HCT116 (cell line): ENCODE measurements at places on chromosomes 2 and 18. TPM values are rescaled to one million over a fixed set of nuclear protein-coding genes. Genes with fewer than 3 reads are reported as not detected.

GRCh38 chr2:231425291-231425810, 29.8 kb downstream of the B3GNT7 start:
- H3K4me1 ChIP-seq = no peaks in the 10 kb centered on the region
- DNase-seq = no peak
- H3K4me3 ChIP-seq = no peak overlapping the region
- no peaks in the 10 kb centered on the region for H3K36me3 ChIP-seq

DNA sequence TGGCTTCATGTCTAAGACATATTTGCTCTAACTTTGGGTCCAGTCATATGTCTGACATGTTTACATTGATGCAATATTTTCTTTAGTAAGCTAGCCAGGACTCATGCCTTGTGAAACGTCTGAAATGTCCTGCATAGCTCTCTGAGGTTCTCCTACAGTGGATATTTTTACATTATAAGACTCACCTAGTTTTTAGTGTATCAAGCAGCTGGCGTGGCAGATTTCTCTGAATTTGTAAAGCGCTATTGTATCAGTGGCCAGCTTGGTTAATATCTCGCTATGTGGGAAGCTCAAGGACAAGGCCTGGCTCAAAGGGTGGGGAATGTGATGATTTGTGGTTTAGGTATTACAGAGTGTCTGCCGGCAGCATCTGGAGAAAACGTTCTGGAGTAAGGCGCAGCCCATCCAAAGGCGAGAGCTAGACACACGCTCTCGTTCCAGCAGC, 164.3 kb downstream of the LTBP1 start:
- H3K4me3 ChIP-seq = no peak overlapping the region
- H3K27me3 ChIP-seq = no peaks in the 10 kb centered on the region
- no peaks in the 10 kb centered on the region for H3K36me3 ChIP-seq
- DNase-seq = no peak

DNA sequence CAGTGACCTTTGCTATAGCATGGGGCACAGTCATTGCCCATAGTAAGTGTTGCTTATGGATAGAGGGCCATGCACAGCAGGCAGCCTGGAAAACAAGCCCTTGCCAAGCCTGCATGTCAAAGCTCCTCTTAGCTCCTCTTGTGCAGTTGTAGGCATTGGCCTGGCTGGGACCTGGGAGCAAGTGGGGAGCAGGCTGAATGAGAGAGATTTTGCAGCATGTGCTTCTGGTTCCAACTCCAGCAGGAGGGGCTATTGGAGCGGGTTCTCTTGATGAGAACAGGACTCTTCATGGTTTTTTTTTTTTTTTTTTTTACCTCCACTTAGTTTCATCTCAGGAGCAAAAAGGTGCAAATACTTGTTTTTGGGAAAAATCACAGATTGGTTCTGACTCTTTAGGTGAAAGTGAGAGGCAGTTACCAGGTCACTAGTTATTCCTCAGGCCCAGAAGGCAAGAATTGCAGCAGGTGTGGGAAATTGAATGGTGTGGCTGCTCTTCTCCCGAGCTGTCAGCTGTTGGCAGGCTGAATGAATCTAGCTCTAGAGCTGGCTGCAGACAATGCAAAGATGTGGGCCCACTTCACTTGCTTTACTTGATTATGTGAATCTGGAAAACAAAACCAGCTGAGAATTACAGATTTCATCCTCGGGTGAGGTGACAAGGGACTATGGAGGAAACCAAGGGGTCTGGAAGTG, 95.9 kb downstream of the MAP4K4 start:
- no peaks in the 10 kb centered on the region for H3K27me3 ChIP-seq
- peaks cover 4% of the 10 kb centered on the region; the same call in 1 of the 2 replicates for H3K36me3 ChIP-seq

DNA sequence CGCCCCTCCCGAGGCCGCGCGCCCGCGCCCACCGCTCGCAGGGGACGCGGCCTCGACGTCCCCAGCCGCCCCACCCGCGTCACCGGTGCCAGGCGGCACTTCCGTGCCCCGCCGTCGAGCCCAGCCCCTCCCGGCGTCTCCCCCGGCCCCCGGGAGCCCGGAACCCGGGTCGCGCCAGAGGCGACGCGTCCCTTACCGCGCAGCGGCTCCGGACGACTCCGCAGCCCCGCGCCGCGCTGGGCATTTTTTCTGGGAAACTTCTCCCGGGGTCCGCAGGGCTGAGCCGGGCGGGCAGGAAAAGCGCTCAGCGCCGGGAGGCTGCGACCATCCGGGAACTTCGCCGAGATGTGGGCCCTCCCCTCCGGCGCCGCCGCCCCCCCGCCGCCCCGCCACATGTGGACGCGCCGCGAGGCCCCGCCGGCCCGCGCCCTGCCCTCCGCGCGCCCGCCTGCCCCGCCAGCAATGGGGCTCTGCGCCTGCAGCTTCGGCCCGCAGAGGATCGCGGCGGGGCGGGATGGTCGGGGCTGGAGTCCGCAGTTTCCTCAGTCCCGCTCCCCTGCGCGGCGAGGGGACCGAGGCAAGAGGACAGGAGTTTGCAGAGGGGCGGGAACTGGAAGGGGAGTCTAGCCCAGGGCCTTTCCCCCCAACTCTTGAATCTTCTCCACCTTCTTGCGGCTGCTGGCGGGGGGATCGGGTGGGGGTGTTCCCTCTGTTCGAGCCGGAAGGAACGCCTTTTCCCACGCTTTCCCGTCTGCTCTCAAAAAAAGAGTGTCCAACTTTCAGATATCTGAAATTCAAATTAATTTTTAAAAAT, 81.5 kb downstream of the CHRNA1 start:
- no peak overlapping the region for H3K4me3 ChIP-seq
- no peak for DNase-seq

GRCh38 chr2:75666911-75667310, 20.3 kb downstream of the MRPL19 start:
- peaks cover 19% of the 10 kb centered on the region; the same call in 1 of the 2 replicates for H3K36me3 ChIP-seq
- no peaks in the 10 kb centered on the region for H3K27me3 ChIP-seq
- DNase-seq = no peak
- H3K27ac ChIP-seq = no peak overlapping the region

- H3K27ac ChIP-seq = no peak overlapping the region
- H3K4me3 ChIP-seq = no peak overlapping the region
- no peaks in the 10 kb centered on the region for H3K27me3 ChIP-seq
- H3K36me3 ChIP-seq = peaks cover 6% of the 10 kb centered on the region; the same call in 1 of the 2 replicates
These were observed 81.1 kb upstream of the CD226 start for GRCh38 chr18:70028734-70029133.

The MYO7B gene
- 0.07 TPM for total RNA-seq

The NLRC4 gene
- not detected for total RNA-seq

The MTX2 gene
- total RNA-seq = 38.9 TPM
